Kidney tubule cell (primary cell): ENCODE measurements at places on chromosomes 16 and 17.
A peak's percentile ranks its signal among the peaks of the same experiment; 100 is the strongest.

- DNase-seq, result peak; percentile 23
Observed at GRCh38 chr17:80477647-80478478, 1.5 kb upstream of the NPTX1 start.

- no peak for DNase-seq
Observed at GRCh38 chr17:13003454-13003851, 14.4 kb downstream of the ELAC2 start.

GRCh38 chr16:47712276-47713224 is 251.4 kb downstream of the PHKB start:
- DNase-seq, result no peak

DNA sequence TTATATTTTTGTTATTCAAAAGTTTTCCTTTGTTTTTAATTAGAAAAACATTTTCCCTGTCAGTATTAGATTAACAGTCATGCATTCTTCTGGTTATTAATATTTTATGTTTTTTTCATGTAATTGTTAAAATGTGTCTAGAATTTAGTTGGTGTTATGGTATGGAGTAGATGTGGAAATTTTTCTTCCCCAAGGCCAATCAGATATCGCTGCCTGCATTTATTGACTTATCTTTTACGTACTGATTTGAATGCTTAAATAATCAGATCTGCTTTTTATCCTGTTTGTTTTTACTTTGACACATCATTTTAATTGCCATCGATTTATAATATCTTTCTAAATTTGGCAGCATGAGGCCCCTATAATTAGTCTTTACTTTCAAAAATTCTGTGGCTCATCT is 13.6 kb downstream of the FTO start:
- DNase-seq, result no peak

DNA sequence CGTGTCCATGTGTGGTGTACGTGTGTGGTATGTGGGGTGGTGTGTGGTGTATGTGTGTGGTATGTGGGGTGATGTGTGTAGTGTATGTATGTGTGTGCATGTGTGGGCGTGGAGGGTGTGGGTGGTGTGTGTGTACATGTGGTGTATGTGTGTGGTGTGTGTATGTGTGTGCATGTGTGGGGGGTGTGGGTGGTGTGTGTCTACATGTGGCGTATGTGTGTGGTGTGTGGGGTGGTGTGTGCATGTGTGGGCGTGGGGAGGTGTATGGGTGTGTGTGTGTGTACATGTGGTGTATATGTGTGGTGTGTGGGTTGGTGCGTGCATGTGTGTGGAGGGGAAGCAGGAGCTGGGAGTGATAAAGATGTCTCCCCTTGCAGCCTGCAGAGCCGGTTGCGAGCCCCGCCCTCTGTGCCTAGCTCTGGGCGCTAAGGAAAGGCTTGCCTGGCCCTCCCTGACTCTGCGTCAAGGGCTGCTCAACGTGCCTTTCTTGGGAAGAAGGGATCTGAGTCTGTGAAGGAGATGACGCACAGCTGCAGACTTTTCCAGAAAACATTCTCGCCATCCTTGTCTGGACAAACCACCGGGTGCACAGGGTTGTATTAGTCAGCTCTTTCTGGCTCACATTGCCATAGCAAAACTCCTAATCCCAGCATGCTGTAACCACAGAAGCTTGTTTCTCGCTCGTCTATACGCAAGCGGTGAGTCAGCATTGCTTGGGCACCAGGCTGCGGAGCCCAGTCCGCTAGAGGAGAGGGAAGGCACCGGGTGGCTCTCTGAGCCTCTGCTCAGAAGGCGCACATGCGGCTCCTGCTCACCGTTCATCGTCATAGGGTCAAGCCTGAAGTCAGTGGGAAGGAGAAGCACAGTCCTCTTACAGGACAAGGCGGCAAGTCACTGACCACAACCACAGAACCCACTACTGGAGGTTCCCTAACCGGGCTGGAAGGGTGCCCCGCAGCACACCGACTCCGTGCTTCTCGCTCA is 2.0 kb upstream of the CD300H start:
- peak; percentile 92 for DNase-seq

DNA sequence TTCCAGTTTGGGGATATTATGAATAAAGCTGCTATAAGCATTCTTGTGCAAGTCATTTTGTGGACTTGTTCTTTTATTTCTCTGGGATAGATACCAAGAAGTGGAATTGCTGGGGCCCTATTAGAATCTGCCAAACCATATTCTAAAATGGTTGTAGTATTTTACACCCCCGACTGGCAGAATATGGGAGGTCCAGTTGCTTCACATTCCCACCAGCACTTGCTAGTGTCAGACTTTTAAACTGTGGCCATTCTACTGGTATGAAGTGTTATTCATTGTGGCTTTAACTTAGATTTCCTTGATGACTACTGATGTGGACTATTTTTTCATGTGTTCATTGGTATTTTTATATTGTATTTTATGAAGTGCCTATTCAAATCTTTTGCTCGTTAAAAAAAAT is 18.1 kb upstream of the NUP93 start:
- DNase-seq, result no peak

GRCh38 chr17:60332574-60332973 is 59.4 kb downstream of the USP32 start:
- DNase-seq, result no peak

- peak; percentile 11 for DNase-seq
Observed at GRCh38 chr17:32917081-32917480, 10.9 kb upstream of the TMEM98 start.

GRCh38 chr16:15782573-15783365 is 74.1 kb downstream of the MYH11 start:
- no peak for DNase-seq

GRCh38 chr16:75491876-75492275 is 3.4 kb downstream of the CHST6 start:
- DNase-seq, result peak; percentile 52

- DNase-seq, result peak; percentile 62
Observed at GRCh38 chr16:48384520-48385252, 527 bp downstream of the SIAH1 start.

- DNase-seq, result no peak
Observed at GRCh38 chr17:12098568-12098967, 77.9 kb downstream of the MAP2K4 start.

GRCh38 chr17:46193626-46194392 is 580 bp upstream of the KANSL1 start:
- peak; percentile 96 for DNase-seq

GRCh38 chr16:15466886-15467781 is 32.7 kb downstream of the BMERB1 start:
- DNase-seq, result peak; percentile 34

GRCh38 chr16:11743308-11744074 is 834 bp upstream of the TXNDC11 start:
- peak; percentile 66 for DNase-seq

DNA sequence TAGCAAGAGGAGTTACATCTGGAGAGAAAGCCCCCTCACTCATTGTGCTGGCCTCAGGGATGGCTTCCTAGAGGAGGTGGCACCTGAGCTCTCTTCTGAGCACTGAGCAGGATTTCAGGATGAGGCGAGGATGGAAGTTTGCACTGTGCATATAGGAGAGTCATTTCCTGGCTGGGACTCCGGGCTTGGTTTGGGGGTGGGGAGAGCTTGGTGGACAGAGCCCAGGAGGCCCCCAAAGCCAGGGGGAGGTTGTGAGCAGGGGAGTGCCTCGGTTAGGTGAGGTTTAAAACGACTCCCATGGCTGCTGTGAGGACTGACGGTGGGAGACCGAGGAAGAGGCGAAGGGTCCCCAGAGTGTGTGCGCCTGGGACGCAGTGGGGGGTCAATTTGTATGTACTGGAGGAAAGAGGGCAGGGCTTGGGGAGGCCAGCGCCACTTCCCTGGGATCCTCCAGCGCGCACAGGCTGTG is 1.2 kb downstream of the CAMKK1 start:
- DNase-seq, result peak; percentile 19

- DNase-seq, result peak; percentile 6
Observed at GRCh38 chr16:80433623-80434022, 107.2 kb upstream of the DYNLRB2 start.

DNA sequence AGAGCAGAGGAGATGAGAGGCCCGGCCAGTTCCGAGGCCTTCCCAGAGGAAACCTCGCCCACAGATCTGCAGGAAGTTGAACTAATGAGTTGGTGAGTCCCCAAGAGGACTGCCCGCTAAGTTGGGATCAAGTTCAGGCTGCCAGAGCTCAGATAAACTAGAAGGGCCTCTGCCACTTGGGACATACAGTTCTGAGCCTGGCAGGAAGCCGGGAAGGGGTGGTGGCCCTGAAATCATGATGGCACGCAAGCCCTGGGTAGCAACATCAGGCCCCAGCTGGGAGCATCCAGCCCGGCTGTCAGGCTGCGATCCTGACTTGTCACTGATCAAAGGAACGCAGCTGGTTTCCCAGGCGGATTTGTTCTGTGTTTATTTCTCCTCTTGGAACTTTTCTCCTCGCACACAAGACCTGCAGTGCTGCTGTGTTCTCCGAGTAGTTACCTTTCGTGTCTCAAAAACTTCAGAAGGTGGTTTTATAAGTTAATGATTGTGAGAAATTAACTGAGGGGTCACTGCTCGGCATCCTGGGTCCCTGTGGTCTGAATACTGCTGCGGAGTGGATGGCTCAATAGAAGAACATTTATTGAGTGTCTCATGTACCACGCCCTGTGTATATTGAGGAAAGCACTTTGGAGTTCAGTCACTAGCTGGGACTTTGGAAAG is 8.0 kb upstream of the WFDC1 start:
- peak; percentile 47 for DNase-seq

- DNase-seq, result peak; percentile 99
Observed at GRCh38 chr17:4497101-4497824, 1.4 kb upstream of the SPNS2 start.

- no peak for DNase-seq
Observed at GRCh38 chr17:55440391-55440790, 18.8 kb upstream of the MMD start.

DNA sequence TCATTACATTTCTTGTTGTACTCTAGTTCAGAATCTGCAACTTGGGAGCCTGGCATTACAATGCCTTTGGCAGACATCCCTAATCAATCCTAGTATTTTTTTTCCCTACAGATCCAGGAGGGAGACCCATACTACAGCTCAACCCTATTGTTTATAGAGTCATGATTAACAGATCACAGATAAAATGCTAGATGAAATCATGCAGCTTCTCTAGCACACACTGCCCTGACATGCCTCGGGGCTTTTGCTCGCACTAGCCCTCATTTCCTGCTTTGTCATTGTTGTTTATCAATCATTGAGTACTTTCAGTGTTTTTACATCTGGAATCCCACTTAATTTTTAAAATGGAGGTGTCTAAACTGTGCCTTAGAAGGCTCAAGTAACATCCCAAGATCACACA is 412.5 kb downstream of the CA10 start:
- peak; percentile 48 for DNase-seq

- no peak for DNase-seq
Observed at GRCh38 chr16:86619239-86619794, 41.0 kb downstream of the FOXL1 start.

GRCh38 chr17:64920026-64920418 is 744 bp upstream of the LRRC37A3 start:
- DNase-seq, result no peak

DNA sequence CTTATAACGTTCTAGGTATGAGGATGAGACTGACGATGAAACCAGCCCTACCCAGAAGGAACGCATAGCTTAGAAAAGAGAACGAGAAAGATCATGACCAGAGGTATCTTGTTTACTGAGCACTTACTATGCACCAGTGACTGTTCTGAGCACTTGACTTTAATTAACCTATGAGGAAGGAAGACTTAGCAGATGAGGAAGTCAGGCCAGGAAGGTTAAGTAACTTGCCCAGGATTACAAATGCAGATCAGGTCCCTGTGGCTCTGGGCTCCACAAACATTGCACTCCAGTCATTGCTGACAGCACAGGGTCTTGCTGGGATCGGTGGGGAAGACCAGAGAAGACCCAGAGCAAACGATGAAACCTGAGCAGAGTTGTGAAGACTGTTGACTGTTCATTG is 7.1 kb downstream of the KRT13 start:
- peak; percentile 33 for DNase-seq

DNA sequence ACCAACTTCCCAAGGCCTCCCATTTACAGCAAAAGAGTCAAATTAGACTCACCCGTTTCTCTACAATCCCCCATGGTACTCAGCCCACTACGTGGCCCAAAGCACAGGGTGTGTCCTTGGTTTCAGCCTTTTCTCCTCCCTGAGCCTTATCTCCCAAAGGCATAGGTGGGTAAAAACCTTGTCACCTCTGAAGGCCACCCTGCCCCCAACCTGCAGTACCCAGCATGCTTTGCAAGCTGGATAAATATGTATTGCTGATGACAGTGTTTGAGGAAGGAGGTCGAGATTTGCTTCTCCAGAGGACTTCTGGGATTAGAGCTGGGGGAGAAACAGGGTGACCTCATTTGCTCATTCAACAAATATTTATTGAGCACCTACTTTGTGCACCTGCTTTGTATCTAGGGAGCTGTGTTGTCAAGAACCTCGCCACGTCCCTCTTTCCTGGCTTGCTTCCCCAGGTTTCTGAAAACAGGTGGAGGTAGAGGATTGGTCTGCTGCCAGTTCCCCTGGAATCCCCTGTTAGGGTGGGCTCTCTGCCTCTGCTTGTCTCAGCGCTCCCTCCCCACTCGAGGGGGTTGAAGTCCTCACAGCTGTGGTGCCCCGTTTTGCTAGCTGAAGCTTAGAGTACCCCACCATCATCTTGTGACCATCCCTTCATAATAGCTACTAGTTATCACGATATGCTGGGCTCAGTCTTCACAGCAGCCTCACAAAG is 3.0 kb downstream of the LASP1 start:
- peak; percentile 57 for DNase-seq

DNA sequence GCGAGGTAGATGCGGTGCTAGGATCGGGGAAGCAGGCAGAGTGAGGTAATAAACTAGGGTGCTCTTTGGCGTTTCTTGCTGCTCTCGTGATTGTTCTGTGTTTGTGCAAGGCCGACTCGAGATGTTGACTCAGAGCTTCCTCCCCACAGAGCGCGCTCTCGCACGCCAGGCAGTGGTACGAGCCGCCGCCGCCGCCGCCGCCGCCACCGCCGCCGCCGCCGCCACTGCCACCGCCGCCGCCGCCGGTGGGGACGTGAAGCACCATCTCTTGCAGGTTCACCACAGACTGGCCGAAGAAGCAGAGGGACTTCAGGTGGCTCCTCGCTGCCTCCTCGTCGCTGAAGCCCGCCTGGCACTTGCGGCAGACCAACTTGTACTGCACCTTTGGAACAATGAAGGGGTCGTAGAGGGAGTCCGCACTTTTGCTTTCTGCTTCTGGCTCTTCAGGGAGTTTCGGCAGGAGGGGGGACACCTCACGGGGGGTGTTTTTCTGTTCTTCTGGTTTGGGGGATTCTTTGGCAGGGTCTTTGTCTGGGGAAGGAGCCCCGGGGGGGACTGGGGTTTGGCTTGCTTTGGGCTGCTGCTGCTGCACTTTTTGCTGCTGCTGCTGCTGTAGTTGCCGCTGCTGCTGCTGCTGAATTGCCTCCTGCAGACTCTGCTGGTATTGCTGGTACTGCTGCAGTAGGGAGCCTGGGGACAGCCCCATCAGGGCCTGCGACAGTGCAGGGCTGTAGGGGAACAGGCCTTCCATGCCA is 260.2 kb downstream of the ZFHX3 start:
- peak; percentile 79 for DNase-seq

DNA sequence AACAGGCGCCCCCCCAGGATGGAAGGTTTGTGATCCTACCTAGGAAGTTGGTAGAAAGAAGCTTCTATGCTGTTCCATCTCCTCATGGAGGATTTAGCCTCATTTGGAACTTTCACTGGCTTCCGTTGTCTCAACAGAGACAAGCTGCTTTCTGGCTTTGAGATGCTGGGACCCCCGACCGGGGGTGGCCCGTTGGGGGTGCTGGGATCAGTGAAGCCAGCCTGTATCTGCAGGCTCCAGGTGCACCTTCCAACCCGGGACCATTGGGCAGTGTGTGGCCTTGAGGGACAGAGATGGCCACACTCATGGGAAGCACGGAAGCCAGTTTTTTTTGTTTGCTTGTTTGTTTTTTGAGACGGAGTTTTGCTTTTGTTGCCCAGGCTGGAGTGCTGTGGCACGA is 15.4 kb downstream of the CIBAR2 start:
- no peak for DNase-seq

- DNase-seq, result peak; percentile 53
Observed at GRCh38 chr16:71367241-71367976, 8.9 kb downstream of the CALB2 start.
